ENCODE measurements at places on chromosomes 12 and 14.

DNA sequence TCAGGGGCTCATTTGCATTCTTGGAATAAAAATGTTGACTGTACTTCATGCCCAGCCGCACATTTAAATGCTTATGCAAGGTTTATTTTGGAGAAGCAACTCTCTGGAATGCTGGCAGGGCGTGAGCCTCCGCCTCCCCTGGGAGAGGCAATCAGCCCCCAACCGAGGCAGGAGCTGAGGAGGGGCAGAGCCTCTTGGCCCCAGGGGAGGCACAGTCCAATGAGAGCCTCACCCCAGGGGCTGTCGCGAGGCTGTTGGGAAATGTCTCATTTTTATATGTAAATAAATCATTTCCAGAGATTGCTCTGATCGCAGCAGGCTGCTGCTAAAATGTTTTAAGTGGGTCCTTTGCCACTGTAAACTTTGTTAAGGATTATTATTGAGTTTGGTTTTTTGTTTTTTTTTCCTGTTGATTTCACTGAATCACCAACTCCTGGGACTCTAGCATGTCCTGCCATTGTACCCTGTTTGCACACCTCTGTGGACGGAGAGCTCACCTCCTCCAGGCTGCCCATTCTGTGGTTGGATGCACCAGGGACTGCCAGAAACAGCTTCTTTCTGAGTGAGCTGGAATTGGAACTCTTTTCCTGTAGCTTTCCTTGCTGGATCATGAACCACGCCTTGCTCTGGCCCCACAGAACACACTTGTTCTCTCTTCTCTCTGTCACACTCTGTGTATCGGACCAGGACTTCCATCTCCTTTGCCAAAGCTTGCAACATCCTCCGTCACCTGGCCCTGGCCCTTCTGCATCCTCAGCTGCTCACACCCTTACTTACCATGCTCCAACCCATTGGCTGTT is 46.9 kb upstream of the FAM181A start:
- no peak for DNase-seq

GRCh38 chr12:26126340-26127284 is 1.8 kb upstream of the BHLHE41 start:
- peak; percentile 82 for DNase-seq

GRCh38 chr14:36383767-36384431 is 63.5 kb upstream of the MBIP start:
- DNase-seq, result no peak

- no peak for DNase-seq
These were observed 17.9 kb downstream of the DERA start for GRCh38 chr12:15928870-15929571.

DNA sequence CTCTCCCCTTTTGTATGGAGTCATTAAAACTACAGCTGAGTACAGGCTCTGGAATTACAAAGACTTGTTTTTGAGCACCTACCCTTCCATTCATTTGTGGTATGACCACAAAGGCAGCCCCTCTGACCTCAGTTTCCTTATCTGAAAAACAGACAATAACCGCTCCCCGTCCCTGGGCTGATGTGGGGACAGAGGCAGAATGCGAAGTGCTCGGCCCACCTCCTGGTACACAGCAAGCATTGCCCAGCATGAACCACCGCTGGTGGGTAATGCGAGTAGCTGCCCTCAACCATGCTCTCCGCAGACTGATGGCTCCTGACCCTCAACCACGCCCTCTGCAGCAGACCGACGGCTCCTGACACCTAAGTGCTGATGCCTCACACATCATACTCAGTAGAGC is 22.4 kb downstream of the P2RX2 start:
- DNase-seq, result no peak

DNA sequence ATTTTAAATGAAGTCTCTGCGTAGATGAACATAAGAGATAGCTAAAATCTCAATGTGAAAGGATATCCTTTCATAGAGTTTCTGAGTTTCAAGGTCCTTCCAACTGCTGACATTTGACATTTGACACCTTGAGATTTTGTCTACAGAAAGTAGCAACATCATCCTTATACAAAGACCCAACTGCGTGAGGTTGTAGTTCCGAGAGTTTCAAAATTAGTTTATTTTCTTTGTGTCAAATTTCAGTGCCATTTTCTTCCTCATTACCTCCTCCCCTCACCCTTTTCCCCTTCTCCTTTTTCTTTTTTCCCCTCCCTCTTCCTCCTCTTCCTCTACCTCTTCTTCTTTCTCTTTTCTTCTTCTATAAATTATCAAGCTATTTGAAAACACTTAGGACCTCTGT is 26.9 kb upstream of the BATF start:
- no peak for DNase-seq

GRCh38 chr12:130922511-130922953 is 31.2 kb upstream of the ADGRD1 start:
- no peak for DNase-seq

GRCh38 chr12:58563621-58564020 is 356.7 kb downstream of the LRIG3 start:
- no peak for DNase-seq

All from RKO (cell line).